T-helper 17 cell (primary cell): ENCODE measurements at places on chromosomes 16 and 17. TPM values are rescaled to one million over a fixed set of nuclear protein-coding genes. Genes with fewer than 3 reads are reported as not detected.

GRCh38 chr17:36938566-36939051 is 1.3 kb downstream of the LHX1 start:
- peaks cover 7% of the 10 kb centered on the region for H3K36me3 ChIP-seq
- peaks cover 50% of the 10 kb centered on the region for H3K4me1 ChIP-seq
- no peak for DNase-seq
- H3K27me3 ChIP-seq, result peaks cover 73% of the 10 kb centered on the region

DNA sequence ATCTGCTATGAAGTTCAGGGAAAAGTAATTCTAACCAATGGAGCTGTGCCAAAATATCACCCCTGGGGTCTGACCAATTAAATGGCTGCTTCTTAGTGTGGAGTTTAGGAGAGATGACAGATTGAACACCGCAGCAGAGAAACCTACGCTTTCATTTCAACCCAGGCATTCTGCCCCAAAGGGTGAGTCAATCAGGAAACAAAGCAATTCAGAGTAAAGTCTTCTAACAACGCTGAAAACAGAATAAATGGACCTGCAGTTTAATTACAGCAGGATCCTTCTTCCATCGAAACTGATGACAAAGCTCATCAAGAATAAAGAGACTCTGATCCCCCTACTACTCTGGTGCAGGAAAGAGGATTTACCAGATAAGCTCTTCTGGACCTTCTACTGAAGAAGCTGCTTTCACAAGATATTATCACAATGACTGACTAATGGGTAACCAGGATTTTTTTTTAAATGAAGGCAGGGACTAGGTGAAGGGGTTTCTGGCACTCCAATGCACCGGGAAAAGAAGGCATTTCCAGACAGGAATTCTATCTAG is 16.7 kb downstream of the RFFL start:
- DNase-seq, result no peak
- H3K27ac ChIP-seq, result peak overlapping the region; percentile 90
- H3K4me3 ChIP-seq, result peak overlapping the region; percentile 86
- no peaks in the 10 kb centered on the region for H3K27me3 ChIP-seq
- peaks cover 5% of the 10 kb centered on the region for H3K36me3 ChIP-seq

- peaks cover 6% of the 10 kb centered on the region for H3K36me3 ChIP-seq
- peaks cover 20% of the 10 kb centered on the region for H3K4me1 ChIP-seq
Measured at GRCh38 chr16:70747703-70748631, 53.0 kb downstream of the VAC14 start.

DNA sequence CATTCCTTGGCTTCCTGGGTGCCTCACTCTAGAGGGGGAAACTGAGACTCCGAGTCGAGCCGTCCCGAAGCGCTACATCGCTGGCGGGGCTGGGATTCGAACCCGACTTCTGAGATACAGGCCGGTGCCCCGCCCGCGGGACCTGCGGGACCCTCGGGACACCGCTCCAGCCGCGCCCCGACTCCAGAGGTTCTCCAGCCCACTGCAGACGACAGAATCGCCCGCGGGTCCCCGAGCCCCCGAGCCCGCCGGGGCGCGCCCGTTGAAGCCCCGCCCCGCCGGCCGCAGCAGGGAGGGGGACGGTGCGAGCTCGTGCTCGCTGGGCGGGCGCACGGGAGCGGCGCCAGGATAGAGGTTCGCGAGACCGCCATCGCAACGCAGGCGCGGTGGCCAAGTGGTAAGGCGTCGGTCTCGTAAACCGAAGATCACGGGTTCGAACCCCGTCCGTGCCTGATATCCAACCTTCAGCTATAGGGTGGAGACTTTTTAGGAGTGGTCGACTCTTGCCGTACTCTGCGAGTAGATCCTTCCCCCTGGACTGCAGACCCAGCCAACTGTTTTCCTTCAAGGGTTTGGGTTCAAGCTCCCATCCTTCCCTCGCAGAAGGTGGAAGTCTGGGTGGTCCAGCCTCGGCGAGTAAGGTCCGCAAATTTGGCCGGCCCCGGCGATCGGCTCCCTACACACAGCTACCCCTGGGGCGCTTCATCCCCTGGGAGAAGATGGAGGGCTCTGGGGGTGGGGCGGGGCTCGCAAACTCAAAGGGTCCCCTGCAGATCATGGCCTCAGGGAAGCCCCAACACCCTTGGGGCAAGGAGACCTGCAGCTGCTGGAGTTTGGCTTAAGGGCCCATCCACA is 214.6 kb downstream of the MRTFB start:
- peak overlapping the region; percentile 75 for H3K4me3 ChIP-seq
- peak; percentile 98 for DNase-seq
- H3K27me3 ChIP-seq, result no peaks in the 10 kb centered on the region
- H3K27ac ChIP-seq, result peak overlapping the region; percentile 92
- H3K36me3 ChIP-seq, result no peaks in the 10 kb centered on the region

GRCh38 chr16:11251525-11252481 is 4.2 kb downstream of the SOCS1 start:
- H3K27me3 ChIP-seq, result no peaks in the 10 kb centered on the region
- H3K4me1 ChIP-seq, result peaks cover 31% of the 10 kb centered on the region
- peaks cover 2% of the 10 kb centered on the region for H3K36me3 ChIP-seq
- H3K27ac ChIP-seq, result peak overlapping the region; percentile 97

GRCh38 chr17:68605914-68606313 is 4.7 kb upstream of the FAM20A start:
- no peak overlapping the region for H3K4me3 ChIP-seq
- H3K4me1 ChIP-seq, result peaks cover 5% of the 10 kb centered on the region
- H3K36me3 ChIP-seq, result peaks cover 3% of the 10 kb centered on the region
- peaks cover 29% of the 10 kb centered on the region for H3K27me3 ChIP-seq
- H3K27ac ChIP-seq, result no peak overlapping the region
- DNase-seq, result no peak

DNA sequence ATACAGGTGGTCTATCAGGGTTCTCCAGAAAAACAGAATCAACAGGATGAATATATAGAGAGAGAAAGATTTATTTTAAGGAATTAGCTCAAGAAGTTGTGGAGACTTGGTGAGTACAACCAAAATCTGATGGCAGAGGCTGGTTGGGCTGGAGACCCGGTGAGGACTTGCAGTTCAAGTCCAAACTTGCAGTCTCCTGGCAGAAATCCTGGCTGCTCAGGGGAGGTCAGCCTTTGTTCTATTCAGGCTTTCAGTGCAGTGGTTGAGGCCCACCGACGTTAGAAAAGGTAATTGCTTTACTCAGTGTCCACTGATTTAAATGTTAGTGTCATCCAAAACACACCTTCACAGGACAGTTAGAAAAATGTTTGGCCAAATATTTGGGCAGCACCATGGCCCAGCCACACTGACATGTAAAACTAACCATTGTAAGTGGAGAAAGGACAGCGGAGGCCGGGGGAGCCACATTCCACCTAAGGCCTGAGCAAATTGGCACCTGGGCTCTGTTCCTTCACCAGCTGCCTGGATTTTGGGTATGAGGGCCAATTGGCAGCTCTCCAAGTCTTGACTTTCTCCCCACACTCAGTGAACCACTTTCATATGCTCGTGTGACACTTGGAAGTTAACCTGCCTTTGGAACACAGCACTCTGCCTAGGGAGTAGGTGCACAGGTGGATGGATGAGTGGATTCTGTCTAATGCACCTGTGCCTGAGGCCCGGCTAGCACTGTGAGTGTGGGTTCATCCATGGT is 54.7 kb downstream of the CACNG5 start:
- no peak overlapping the region for H3K27ac ChIP-seq
- no peak overlapping the region for H3K4me3 ChIP-seq
- DNase-seq, result no peak
- H3K4me1 ChIP-seq, result no peaks in the 10 kb centered on the region
- H3K27me3 ChIP-seq, result peaks cover 3% of the 10 kb centered on the region

DNA sequence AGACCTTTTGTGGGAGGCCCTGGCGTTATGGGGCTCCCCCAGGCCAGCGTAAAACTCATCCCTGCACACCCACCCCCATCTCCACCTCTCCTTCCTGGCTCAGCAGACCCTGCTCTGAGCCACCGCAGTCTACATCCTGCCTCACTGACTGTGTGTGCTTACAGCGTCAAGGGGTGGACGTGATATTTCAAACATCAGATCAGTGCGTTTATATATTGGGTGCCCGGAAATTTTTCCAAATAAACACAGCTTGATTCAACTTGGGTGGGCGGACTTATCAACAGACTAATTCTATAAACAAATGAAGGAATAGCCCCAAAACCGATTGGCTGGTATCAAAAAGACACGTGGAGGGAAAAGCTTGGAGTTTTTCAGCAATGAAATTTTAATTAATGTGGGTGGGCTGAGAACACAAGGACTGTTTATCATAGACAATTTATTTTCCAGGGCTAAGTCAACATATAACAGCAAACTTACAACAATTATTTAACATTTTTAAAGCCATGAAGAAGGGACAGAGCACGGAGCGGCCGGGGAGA is at the start of gene FOXL1:
Gene FOXL1 (plus strand): TSS at position 489 of the 539 bp plus-strand sequence. CDS start 175 bp downstream, outside the sequence.
- DNase-seq, result no peak
- no peak within 1 kb of the TSS for H3K27ac ChIP-seq
- peaks cover 90% of the 10 kb centered on the region for H3K27me3 ChIP-seq

DNA sequence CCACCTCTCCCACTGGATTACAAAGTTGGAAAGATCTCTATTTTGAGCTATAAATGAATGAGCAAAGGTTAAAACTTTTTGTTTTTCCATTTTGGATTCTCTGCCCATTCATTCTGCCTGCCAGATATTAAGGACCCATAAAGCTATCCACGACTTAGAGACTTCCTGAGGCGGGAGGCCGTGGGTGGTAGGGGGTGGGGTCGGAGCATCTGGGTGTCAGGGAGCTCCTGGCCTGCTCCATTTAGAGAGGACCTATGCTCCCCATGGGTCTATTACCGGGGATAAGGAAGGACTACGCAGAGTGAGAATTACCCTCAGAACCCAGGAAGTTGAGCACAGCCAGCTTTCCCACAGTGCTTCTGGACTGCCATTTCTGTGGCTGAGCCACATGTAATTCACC is 45.8 kb downstream of the MARF1 start:
- H3K4me3 ChIP-seq, result no peak overlapping the region
- H3K36me3 ChIP-seq, result peaks cover 12% of the 10 kb centered on the region
- DNase-seq, result no peak
- no peak overlapping the region for H3K27ac ChIP-seq
- H3K27me3 ChIP-seq, result no peaks in the 10 kb centered on the region
- H3K4me1 ChIP-seq, result peaks cover 11% of the 10 kb centered on the region

DNA sequence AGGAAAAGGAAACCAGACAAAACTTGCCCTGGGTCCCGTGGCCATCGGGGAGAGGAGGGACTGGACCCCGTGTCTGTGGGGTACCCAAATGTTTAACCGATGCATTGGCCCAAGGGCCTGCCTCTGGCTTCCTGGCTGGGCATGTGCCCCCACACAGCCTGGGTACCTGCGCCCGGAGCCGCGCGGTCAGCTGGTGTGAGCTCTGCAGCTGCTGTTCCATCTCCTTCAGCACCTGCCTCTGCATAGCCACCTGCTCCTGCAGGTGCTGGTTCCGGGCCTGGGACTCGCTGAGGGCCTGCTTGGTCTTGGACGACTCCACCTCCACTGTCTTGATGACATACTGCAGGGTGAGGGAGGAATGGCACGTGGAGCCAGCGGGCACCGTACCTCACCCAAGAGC is 31.9 kb downstream of the KIFC3 start:
- no peaks in the 10 kb centered on the region for H3K27me3 ChIP-seq
- H3K27ac ChIP-seq, result no peak overlapping the region
- H3K4me3 ChIP-seq, result no peak overlapping the region
- H3K4me1 ChIP-seq, result no peaks in the 10 kb centered on the region

DNA sequence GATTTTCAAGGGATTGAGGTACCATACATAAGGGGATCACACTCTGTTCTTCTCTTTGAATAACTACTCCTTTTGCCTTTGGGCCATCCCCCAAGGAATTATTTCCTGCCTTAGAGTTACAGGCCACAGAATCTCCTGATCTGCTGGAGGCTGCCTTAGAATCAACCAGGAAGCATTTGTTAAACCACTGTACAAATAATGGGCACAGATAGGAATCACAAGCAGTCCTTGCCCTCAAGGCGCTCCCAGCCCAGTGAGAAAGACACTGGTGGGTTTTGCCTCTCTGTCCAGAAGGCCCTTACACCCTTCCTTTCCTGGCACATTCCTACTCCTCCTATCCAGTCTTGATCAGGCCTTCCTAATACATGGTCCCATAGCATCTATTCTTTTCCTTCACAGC is 45.9 kb downstream of the MRTFB start:
- no peaks in the 10 kb centered on the region for H3K27me3 ChIP-seq
- H3K36me3 ChIP-seq, result peaks cover 4% of the 10 kb centered on the region
- no peak for DNase-seq
- no peak overlapping the region for H3K4me3 ChIP-seq
- H3K27ac ChIP-seq, result no peak overlapping the region

Gene NPIPB13
- total RNA-seq, result 17.4 TPM

Gene ATMIN
- 31.5 TPM for total RNA-seq

Gene TGFB1I1
- 5.6 TPM for total RNA-seq
